Retina (tissue), 1 donor: ENCODE measurements at places on chromosomes 1 and 21.

DNA sequence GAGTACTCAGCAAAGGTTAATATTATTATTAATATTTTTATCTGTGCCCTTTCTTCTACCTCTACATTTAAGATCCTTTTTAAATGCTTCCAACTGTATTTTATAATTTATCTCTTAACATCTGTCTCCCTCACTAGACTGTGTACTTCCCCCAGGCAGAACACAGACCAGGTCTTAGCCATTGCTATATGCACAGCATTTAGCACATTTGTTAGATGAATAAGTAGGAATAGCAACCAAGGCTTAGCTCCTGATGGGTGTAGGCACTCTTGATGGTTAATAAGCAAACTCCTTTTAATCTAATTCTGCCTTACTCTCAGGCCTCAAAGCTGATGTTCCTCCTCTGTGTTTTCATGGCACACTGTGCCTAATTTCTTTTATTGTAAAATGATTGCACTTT is 83.7 kb upstream of the GNG12 start:
- DNase-seq, result no peak

- no peak for DNase-seq
These were observed 36.9 kb downstream of the NCF2 start for GRCh38 chr1:183553331-183553730.

GRCh38 chr1:84899969-84900368 is 7.0 kb upstream of the LPAR3 start:
- DNase-seq, result no peak

GRCh38 chr1:116368241-116368640 is 4.8 kb upstream of the ATP1A1 start:
- no peak for DNase-seq

- DNase-seq, result no peak
These were observed 52.8 kb downstream of the EDEM3 start for GRCh38 chr1:184701816-184702215.

DNA sequence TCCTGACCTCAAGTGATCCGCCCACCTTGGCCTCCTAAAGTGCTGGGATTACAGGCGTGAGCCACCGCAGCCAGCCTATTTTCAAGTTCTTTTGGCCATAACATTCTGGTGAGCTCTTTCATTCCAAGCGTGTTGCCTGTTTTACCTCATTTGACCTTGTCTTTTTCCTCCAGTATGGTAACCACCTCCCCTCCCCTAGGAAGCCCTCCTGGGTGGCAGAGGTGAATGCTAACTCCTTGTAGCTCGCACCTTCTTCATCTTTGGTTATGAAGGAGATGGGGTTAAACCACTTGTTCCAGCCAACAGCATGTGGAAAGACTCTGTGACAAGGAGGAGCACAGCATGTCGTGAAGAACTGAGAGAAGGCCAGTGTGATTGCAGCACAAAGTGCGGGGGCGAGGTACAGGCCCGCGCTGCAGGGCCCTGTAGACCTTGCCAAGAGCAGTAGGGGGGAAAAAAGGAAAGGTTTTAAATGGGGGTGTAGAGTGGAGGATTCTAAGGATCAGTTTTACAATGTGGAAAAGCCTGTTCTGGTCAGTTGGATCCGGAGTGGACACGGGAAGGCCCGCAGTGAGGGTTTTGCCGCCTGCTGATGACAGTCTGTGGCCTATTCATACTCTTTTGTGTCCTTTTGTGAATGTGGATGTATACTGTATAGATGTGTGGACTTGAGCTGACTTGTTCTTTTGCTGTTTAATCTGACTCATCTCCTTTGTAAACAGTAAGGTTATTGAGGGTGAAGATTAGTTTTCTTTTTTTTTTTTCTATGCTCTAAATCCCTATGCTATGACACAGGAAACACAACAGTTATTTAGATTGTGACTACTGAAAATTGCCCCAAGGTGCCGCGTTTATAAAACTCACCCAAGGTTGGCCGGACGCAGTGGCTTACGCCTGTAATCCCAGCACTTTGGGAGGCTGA is 7.5 kb upstream of the ZNF436 start:
- no peak for DNase-seq

GRCh38 chr1:229271448-229272159 is 693 bp downstream of the RAB4A start:
- DNase-seq, result peak; percentile 61

DNA sequence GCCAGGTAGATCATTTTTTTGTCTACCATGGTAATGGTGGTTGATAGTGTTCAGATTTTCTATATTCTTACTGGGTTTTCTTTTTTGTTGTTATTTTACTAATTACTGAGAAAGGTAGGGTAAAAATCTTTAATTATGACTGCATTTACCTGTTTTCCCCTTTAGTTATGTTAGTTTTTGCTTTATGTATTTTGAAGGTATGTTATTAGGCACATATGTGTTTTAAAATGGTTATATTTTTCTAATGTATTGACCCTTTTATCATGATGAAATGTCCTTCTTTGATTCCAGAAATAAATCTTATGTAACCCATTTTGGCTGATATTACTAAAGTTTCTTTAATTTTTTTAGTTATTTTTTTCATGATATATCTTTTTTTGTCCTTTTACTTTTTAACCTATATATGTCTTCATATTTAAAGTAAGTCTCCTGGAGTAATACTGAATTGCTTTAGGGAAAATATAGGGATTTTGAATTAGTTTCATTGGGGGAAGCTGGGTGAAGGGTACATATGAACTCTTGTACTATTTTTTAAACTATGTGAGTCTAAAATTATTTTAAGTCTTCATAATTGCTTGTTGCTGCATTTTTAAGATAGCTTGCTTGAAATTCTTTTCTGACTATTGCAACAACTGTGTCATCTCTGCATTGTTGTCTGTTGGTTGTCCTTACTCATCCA is 22.4 kb downstream of the SLC35A3 start:
- no peak for DNase-seq

- no peak for DNase-seq
These were observed 3.4 kb downstream of the RCAN1 start for GRCh38 chr21:34611528-34611927.

DNA sequence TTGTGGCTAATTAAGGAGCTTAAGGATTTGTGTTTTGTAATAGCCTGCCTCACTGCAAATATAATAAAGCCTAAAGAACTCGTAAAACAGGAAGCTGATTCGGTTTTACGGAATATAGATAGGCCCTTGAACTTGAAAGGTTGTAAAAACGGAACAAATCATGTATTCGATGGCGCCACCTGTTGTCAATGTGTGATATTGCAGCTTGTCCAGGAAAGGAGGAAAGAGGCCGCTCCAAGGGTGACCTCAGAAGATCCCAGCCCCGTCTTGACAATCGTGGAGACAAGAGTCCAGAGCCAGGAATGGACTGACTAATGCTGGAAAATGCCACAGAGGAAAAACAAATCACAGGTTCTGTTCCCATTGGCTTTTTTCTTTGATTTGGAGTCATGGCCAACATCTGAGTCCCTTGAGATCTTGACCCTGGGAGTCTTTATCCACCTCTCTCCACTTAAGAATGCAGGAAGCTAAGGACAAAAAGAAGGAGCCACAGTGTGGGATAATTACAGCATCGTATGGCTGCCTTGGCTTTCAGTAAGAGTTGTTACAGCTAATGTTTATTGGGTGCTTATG is 7.0 kb upstream of the IGSF21 start:
- DNase-seq, result peak; percentile 87

DNA sequence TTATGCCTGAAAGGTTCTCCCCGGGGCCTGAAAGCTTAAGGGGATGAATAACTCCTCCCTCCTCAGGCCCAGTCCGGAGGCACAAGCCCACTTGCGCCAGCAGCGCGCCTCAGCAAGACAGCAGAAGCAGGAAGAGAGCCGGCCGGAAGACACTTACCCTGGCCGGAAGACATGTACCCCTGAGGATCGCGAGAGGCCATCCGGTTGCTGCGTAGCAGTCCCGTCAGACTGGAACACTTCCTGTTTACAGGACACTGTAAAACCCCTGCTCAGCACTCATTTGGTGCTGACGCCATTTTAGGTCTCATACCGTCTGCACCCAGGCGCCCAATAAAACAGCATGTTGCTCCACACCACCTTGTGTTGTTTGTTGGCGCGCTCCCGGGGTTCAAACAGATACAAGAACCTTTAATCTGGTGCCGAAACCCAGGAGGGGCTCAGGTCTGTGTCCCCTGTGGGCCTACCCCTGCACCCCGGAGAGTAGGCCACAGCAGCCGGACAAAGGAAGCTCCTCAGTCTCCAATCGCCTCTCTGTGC is 30.3 kb downstream of the VN1R5 start:
- DNase-seq, result no peak

DNA sequence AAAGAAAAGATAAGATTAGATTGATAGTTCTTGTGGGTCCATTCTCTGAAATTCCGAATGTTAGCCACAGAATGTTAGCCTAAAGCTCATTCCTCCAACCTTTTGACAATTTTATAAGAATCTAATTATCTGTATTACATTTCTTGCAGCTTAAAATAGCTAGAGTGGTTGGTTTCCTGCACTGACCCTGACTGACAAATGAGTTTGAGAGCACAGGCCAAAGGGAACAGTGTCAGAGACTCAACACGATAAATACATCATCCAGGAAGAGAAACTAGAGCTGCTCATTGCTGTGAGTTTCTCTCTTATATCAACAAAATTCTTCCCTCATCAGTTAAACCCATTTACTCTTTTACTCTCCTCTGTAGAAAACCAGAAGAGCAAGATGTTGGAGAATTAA is 82.1 kb upstream of the PPM1J start:
- no peak for DNase-seq

GRCh38 chr1:212315907-212316306 is 30.7 kb downstream of the PPP2R5A start:
- DNase-seq, result no peak

- DNase-seq, result no peak
These were observed 35.1 kb downstream of the TMEM51 start for GRCh38 chr1:15188678-15189077.

DNA sequence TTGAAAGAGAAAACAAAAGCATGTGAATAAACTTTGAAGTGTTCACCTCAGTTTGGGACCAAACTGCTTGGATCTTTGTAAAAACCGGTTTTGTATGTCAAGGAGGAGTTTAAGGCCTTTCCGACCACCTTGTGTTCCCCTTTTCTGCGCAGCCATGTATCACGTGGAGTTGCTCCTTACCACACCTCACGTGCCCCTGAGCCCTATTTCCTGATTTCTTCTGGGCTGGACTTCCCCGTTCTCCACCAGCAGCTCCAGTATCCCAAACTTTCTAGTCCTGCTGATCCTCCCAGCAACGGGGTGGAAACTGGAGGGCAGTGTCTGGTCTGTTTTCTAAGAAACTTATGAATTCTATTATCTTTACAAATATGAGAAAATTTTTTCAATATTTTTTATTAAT is 1.6 kb upstream of the SH3D21 start:
- DNase-seq, result no peak

DNA sequence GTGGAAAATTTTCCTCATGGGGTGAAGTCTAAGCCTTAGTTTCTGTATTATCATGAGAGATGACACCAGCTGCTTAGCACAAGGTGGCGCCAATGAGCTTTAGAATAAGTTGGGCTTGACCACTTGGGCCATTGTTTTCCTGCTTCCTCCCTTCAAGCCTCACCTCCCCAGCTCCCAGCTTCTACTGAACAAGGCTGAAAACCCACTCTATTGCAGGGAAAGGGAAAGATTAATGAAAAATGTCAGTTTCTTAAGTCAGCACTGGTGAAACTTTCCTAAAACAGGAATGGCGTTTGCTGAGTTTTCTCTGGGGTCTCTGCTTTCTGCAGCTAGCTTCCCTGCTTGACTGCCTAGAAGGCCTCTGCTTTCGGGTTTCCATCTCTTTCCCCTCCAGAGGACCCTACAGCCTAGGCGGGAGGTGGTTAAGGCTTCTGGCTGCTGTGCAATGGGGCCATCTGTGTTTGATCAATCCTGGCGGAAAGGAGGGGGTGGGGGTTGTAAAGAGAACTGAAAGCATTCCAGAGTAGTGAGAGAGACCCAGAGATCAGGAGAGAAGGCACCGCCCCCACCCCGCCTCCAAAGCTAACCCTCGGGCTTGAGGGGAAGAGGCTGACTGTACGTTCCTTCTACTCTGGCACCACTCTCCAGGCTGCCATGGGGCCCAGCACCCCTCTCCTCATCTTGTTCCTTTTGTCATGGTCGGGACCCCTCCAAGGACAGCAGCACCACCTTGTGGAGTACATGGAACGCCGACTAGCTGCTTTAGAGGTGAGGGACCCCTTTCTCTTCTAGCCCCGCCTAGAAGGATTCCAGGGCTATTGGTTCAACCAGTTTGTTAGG is at the start of gene OLFML3:
Gene OLFML3 (plus strand): TSS at position 612 of the 840 bp plus-strand sequence. CDS start 43 bp downstream, at position 655.
- DNase-seq, result peak; percentile 86

DNA sequence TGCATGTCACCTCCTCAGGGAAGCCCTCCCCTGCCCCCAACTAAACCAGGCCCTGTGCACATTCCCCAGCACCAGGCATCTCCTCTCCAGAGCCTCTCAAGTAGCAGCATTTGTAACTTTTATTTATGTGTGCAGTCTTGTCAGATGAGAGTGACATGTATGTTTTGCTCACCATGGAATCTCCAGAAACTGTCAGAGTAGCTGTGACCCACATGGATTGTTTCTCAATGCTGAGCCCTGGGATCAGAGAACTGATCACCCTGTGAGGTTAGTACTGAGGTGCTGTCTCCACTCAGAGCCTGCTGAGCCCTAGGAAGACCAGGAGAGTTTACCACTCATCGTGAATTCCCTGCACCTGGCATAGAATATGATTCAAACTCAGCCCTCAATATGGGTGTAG is 190.9 kb upstream of the EDN2 start:
- no peak for DNase-seq

GRCh38 chr1:228783418-228784040 is 48.2 kb downstream of the RHOU start:
- no peak for DNase-seq

DNA sequence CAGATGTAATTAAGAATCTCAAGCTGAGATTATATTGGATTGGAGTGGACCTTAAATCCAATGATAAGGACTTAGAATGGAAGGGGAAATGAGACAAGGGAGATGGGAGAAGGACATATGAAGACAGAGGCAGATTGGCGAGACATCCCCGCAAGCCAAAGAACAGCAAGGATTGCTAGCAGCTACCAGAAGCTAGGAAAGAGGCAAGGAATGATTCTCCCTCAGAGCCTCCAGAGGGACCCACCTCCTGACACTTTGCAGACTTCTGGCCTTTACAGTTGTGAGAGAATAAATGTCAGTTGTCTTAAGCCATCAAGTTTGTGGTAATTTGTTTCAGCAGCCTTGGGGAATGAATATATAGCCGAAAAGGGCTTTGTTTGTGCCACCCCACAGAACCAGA is 20.7 kb downstream of the METTL13 start:
- no peak for DNase-seq

DNA sequence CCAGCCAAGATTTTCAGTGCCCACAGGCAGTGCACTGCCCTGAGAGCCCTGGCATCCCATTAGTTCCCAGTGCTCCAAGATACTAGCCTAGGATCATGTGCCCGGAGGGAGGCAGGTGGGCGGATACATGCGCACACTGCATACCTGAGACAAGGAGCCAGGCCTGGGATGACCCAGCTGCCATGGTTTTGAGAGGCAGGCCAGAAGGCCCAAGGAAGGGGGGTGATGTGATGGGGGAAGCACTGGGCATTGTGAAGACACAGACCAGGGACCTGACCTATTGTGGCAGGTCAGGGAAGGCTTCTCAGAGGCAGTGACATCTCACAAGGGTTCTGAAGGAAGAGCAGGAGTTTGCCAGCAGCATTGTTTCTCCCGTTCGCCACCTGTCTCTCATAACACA is 3.6 kb downstream of the ZC3H12A start:
- no peak for DNase-seq

GRCh38 chr21:32977216-32977615 is 48.5 kb upstream of the OLIG2 start:
- DNase-seq, result peak; percentile 35
